ENCODE measurements at places on chromosomes 7 and 10.

- DNase-seq: no peak
These were observed 226.5 kb upstream of the TMEM72 start for GRCh38 chr10:44684661-44685060.

- peak; percentile 1 for DNase-seq
These were observed 196.4 kb upstream of the POM121L12 start for GRCh38 chr7:52838981-52839411.

- no peak for DNase-seq
These were observed 28.3 kb downstream of the EBF3 start for GRCh38 chr10:129935867-129936152.

- DNase-seq: peak; percentile 85
These were observed 10.5 kb downstream of the ST8SIA6 start for GRCh38 chr10:17443707-17444387.

DNA sequence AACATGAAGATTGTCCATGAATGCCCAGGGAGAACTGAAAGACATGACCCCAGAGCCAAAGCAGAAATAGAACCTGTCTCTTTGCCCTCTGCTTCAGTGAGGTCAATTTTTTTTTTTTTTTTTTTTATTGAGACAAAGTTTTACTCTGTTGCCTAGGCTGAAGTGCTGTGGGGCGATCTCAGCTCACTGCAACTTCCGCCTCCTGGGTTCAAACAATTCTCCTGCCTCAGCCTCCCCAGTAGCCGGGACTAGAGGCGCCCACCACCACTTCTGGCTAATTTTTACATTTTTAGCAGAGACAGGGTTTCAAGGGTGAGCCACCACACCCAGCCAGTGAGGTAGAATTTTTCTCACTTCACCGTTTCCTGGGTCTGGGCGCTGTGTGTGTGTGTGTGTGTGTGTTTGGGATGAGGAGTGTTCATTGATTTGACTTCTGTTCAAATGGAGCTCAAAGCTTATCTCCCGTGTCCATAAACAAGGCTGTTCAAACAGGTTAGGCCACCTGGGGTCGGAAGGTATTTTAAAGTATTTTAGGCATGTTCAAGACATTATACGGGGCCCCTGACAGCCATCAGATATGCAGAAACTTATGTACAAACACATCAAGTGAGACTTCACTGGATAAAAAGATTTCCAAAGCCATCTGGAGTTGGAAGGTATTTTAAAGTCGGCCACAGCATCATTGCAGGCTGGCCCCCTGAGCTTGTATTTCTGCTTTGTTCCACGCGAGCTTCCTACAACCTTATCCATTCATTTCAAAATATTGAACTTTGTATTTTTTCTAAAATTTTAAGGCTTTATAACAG, 93.8 kb downstream of the MAP3K8 start:
- no peak for DNase-seq

- DNase-seq: no peak
These were observed 48.0 kb downstream of the MALRD1 start for GRCh38 chr10:19096501-19097073.

GRCh38 chr7:1232103-1232466, 587 bp upstream of the UNCX start:
- no peak for DNase-seq

DNA sequence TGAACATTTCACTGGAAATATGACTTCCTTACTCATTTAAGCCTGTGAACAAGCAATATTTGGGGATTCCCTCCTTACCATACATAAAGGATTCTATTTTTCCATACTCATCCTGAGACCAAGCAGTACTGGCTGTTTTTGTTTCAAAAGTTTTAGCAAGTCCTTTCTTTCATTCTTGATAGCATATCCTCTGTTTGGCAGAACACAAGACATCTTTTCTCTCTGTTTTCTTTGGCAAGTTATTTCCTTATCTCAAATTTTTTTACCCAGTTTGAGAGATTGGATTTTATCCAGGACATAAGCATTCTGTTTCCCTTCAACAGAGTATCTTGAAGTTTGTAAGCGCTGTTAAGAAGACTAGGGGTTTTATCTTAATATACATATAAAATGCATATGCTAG, 3.0 kb upstream of the WASL start:
- no peak for DNase-seq

DNA sequence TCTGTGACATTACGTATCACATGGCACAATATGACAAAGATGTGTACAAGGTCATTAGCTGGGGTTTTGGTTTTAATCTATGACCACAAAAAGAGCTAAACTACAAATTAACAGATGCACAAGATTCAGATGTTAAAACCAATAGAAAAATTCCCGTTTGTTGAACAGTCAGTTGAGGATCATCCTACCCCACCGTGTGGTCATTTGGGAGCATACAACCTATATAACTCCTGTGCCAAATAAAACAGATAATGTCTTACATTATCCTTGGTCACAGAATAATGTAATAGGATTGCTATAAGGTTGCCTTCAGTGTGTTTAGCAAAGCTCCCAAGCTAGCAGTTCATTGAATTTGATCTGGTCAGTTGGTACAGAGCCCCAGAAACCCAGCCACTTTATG, 28.2 kb downstream of the ASNS start:
- no peak for DNase-seq

DNA sequence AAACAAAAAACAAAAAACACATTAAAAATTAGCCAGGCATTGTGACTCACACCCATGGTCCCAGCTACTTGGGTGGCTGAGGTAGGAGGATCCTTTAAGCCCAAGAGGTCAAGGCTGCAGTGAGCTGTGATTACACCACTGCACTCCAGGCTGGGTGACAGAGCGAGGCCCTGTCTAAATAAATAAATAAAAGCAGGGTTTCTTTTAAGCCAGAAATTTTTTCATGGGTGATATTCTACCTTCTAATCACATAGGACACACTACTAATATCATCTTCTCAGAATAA, 14.2 kb upstream of the SVIL start:
- DNase-seq: no peak

GRCh38 chr7:136116186-136116585, 139.0 kb upstream of the MTPN start:
- no peak for DNase-seq

GRCh38 chr7:77580762-77581350, 43.8 kb downstream of the PTPN12 start:
- no peak for DNase-seq

GRCh38 chr7:148722340-148723165, 23.9 kb downstream of the CUL1 start:
- DNase-seq: no peak

DNA sequence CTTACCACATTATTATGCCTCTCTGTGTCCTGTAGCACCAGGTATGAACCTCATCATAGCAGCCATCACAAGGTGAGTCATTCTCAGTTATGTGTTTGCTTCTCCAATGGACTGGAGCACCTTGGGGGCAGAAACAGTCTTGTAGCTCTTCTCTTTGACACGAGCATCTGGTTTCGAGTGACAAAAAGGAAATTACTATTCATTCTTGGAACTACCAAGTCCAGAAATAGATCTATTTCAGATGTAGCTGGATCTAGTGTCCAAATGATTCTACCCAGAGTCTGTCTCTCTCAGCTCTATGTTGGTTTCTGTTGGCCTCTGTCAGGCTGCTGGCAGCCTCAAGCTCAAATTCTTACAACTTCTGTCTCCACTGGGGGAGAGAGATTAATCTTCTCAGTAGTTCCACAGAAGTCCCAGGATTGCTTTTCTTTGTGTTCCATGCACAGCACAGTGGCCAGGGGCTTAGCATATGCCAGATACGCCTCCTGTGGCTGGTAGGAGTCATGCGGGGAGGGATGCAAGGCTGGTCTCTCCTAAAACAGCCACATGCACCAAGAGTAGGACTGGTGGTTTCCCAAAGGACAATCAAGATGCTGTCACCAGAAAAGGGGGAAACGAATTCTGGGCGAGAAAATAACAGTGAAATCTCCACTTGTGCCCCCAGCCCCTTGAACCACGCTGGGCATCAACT, 37.2 kb upstream of the PAPSS2 start:
- DNase-seq: no peak

GRCh38 chr10:70559861-70560260, 42.7 kb downstream of the PRF1 start:
- no peak for DNase-seq

DNA sequence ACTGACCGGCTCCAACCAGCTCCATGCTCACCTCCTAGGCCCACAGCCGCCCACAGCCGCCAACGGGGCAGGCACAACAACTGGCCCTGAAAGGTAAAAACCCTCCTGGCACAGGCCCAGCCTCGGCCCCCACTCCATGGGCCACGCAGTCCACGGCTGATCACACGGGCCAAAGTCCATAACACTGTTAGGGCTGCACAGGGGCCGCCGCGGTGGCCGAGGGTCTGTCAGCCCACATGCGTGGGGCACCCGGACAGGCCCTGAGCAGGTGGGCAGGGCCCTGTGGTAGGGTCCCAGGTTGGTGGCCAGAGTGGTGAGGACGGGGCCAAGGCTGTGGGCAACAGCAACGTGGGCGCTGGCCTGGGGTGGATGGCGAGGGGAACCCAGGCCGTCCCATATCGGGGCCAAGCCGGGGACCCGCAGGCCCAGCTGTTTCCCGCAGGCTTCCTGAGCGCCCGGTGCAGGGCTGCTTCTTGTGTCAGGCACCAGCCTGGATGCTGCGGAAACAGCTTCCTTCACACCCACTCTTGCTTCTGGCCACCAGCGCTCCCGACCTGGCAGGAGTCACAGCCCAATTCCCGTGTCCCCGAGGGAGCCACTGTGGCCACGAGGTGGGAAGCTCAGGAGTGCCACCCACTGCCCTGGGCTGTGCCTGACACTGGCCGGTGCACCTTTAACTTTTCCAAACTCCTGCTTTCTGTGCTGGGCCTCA, 29.2 kb downstream of the CYP2W1 start:
- no peak for DNase-seq

DNA sequence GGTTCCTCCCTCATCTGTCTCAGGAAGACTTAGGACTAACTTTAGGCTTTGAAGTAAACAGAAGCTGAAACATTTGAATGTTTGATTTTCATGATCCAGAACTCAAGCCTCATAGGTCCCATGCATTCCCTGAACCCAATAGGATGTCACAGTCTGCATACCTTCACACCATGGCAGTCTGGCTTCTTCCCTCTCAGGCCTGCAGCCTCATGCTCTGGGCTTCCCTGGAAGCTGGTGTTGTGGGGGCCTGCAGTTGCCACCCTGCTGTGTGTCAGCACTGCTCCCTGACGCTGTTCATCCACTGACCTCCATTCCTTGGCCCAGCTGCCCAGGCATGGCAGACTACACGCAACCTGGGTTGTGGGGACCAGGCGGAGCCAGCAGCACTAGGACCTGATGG, 267.5 kb upstream of the KAT6B start:
- DNase-seq: no peak

GRCh38 chr7:75711656-75712514, 26.9 kb downstream of the HIP1 start:
- DNase-seq: no peak

- no peak for DNase-seq
These were observed 35.1 kb downstream of the CH25H start for GRCh38 chr10:89171996-89172395.

GRCh38 chr10:132790934-132791829, 5.2 kb upstream of the NKX6-2 start:
- DNase-seq: no peak

DNA sequence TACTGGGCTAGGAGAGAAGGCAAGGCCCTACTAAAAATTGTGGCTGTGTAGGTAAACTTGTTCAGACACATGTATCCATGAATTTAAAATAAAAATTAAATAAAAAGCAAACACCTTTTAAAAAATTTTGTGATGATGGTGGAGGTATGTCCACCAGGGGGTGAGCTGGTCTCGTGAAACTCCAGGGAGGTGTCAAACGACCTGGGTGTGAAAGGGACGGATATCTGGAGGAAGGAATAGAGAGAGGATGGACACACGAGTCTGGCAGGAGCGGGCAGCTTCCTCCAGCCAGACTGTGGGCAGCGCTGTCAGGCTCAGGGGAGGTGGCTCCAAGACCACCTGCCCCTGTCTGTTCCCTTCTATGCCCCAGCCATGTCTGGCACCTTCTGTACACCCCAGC, 34.8 kb upstream of the DMBT1 start:
- no peak for DNase-seq

- DNase-seq: no peak
These were observed 21.4 kb downstream of the VSTM4 start for GRCh38 chr10:49093922-49094321.

DNA sequence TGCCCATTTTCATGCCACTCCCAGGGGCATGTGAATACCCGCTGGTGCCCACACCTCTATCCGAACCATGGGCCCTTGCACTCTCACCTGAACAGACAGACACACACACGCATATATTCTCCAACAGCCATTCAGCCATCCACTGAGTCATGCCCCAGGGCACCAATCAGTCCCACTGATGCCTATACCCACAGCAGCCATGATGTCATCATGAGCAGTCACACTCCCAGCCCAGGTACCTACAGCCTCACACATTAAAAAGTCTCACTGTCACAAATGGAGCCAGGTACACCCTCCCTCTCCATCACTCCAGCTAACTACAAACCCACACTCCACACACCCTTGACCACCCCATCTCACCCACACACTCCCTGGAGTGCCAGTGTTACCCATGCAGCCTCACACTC, 12.2 kb downstream of the VSIR start:
- peak; percentile 54 for DNase-seq

DNA sequence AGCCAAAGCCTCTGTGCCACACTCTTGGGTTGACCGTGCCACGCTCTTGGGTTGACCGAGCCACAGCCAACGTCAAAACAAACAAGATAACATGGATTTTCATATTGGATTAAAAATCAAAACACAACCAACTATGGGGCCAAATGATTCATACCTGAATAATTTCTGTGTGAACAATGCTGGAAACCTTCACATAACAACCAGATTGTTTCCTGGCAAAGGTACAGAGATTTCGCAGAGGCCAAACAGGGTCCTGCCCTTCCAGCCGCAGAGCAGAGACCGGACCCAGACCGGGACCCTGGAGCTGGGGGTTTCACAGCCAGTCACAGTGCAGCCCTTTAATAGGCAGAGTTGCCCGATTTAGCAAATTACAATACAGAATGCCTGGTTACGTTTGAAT, 40.5 kb downstream of the ITIH5 start:
- DNase-seq: no peak

DNA sequence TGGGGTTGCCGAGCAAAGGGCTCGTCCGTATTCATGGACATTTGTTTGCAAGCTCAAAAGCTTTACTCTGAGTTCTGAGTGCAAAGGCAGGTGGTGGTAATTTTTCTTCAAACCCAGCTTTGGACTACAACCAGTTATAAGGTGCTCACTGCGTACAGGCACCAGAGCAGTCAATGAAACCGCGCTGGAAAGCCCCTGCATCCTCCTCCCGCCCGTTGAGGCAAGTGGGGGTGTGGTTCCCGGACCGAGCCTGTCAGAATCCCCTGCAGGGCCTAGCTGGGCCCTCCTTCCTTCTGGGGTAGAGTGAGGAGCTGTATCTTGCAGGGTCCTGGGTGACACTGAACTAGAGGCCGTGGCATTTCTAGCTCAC, 22.3 kb downstream of the AMZ1 start:
- DNase-seq: no peak

DNA sequence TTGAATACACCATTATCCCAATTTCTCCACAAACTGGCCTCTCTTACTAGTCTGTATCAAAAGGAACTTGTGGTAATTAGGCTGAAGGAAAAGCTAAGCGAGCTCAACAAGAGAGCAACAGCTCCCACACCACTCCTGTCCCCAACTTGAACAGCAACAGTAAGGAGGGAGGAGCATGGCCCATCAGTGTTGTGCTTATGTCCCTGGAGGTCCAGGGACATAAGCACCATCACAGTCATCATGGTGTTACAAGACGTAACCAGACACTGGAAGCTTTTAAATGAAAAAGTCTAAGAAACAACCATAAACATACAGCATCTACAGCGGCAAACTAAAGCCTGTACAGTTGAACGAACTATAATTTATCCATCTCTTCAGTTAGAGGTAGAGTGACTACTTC, 989 bp downstream of the ERLIN1 start:
- DNase-seq: no peak
